ENCODE measurements at places on chromosomes 7 and 10.
A peak's percentile ranks its signal among the peaks of the same experiment; 100 is the strongest.

DNA sequence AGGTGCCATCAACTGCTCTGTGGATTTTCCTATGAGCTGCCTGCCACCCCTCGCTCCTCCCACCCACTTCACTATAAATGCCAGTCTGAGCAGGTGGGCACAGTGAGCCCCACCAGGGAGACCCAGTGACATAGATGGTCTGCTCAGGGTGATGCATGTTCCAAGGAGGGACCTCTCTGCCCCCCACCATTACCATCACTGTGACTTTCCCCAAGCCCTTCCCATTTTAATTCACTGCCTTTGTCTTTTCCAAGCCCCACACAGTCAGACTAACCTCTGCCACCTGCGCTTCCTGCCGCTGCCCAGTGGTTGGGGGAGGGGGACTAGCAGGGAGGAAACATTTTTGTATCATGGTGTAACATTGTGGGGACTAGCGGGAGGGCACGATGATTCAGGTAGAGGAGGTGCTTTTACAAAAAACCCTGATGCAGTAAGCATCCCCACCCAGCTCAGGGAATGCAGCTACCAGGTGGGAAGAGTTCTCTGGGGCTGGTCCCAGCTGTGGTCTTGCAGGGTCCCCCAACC, 24.6 kb downstream of the PRSS2 start:
- no peak for DNase-seq

GRCh38 chr10:79149662-79150443, 81.1 kb downstream of the ZMIZ1 start:
- no peak for DNase-seq

- peak; percentile 34 for DNase-seq
These were observed 24.6 kb downstream of the NT5C2 start for GRCh38 chr10:103168438-103168837.

GRCh38 chr7:28660132-28660531, 247.8 kb downstream of the CREB5 start:
- no peak for DNase-seq

DNA sequence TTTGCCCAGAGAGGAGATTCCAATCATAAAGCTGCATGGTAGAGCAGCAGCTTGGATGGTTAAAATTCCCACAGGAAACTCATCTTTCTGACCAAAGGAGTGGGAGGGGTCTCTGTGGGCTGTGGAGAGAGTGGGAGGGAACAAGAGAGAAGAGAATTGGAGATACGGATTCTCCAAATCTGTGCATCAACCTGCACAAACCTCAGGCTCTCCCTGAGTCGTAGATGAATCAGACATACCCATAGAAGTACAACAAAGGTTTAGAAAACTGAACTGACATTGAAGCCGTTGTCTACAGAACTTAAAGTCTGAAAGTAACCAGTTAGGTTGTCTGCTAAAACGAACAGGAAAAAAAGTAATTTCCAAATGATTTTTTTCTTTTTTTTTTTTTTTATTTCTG, 41.9 kb downstream of the CYCS start:
- DNase-seq = no peak

DNA sequence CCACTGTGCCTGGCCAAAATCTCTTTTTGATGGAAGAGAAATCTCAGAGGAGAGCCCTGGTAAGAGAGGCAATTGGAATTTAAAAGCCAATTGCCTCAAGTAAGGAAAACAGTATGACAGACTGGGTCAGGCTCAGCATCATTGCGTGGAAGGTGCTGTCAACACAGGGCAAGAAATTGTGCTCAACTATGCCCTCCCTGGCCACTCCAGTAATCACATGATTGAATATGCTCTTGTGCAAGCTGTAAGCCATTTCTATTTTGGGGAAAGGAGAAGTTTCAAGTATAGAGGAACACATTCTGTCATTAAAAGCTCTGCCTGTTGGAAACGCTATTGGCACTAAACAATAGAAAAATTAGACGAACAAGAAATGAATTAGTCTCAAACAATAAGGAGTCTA, 1127.7 kb downstream of the REEP3 start:
- DNase-seq = no peak

- peak; percentile 63 for DNase-seq
These were observed 280.2 kb upstream of the HGF start for GRCh38 chr7:82049891-82050533.

DNA sequence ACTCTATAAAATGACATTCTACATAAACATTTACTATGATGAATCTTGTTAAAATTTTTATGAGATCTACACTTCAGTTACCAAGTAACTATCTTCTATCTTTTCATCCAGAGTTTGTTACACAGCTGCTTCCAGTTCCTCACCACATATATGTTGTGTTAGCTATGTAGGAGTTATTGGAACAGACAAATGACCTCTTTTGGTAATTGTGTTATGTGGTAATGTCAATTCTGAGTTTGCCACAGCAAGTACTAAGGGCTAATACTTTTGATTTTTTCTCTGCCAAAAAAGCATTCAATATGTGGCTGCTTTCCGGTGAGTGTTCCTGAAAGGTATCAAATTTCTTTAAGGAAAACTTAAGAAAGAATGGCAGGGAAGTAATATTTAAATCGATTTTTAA, 573.9 kb upstream of the PCDH15 start:
- no peak for DNase-seq

GRCh38 chr10:18321371-18321770, 181.1 kb downstream of the CACNB2 start:
- DNase-seq = no peak

GRCh38 chr7:35630024-35630972, 64.6 kb downstream of the HERPUD2 start:
- DNase-seq = peak; percentile 14

- no peak for DNase-seq
These were observed 5.0 kb upstream of the ANKRD61 start for GRCh38 chr7:6026011-6026819.

DNA sequence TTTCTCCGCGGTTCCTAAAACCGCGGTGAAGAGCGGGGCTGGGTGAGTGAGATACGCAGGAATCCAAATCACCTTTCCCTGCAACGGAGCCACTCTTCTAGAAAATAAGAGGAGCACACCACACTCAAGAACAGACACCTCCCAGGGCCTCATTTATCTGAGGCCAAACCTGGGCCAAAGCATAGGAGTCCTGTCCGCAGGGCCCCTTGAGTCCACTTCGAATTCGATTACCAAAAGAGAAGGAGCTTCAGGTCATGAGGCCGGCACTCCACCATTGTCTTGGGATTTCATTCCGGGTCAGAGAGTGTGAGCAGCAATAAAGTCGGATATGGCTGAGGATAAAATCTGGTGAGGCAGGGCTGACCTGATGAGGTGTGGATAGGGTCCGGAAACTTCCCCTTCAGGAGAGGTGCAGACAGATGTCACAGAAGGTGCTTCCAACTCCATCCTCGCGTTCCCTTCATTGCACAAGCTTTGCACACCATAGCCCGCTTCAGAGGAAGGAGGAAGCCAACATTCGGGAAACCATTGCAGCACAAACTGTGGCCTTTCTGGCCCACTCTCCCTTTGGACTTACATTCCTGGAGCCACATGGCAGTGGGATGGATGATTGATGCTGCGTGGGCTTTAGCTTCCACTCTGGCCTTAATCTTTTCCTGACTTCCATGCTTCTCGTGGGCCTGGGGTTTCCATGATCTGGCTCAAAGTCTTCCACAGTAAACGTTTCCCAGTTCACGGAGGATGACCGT, 27.2 kb upstream of the ZNF273 start:
- no peak for DNase-seq

- peak; percentile 59 for DNase-seq
These were observed 89.8 kb upstream of the LRRTM3 start for GRCh38 chr10:66836057-66836456.

GRCh38 chr10:99235658-99236626, at the start of gene HPSE2:
Gene HPSE2 (minus strand): TSS chr10:99235852.
- DNase-seq = no peak

DNA sequence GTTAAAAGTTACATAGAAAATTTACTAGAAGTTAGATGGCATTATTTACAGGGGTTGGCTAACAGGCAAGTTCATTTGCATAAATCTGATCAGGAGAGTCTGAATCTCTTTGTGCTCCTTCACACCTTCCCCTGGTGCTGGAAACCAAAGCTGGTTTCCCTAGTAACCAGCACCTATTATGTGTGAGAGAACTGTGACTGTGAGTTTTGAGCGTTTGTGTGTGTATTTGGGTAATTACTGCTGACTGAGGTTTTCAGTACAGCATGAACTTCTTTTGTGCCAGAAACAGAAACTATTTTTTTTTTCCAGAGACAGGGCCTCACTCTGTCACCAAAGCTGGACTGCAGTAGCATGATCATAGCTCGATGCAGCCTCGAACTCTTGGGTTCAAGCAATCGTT, 10.3 kb upstream of the IFIT1B start:
- DNase-seq = no peak

DNA sequence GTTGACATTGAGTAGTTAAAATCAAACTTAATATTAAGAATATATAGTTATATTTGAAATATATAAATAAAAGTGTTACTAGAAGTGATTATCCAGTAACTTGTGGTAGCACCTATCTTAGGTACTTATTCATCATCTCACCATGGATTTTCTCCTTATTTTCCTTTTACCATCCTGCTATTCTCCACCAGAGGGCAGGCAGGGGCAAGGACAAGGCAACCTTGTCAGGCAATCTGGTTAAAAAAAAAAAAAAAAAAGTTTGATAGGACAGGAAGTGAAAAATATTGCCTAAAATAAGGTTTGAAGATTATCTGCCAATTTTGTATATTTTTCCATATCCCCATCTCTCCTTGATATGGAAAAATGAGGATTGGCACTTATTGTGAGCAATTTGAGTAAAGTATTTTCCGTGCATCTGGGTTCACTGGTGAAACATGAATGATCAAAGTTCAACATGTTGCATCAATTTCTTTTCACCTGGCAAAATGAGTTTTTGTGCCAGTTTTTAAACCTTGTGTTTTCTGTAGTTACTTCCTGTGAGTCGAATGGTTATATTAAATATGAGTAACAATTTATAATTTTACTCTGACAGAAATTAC, 256.7 kb downstream of the AGMO start:
- DNase-seq = no peak

DNA sequence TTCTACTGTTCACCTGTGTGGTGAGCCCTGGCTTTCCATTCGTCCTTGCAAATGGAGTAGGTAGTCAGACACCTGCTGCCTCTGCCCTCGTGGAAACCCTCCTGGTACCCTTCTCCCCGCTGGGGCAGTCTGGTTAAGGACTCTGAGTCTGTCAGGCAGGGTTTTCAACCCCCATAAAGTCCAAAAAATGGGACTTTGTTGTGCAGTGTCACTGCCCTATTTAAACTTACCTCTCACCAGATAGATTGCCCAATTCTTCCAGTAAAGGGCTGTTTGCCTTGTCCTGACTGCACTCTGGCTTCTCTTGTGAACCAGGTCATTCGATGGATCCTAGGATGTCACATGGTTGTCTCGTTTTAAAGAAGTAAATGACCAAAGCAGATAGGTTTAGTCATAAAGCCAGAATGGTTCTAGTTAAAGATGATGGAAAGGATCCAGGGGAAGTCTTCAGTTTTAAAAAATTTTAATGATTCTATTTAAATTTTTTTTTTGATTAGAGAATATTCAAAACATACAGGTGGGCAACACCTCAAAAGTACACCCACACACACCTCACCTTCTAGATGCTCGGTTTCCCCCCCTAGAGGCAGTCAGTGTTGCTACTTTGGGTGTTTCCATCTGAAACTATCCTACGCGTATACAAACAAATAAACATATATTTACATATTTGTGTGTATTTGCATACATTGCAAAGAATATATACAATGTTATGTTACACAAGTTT, 22.0 kb downstream of the TMEM176B start:
- no peak for DNase-seq

DNA sequence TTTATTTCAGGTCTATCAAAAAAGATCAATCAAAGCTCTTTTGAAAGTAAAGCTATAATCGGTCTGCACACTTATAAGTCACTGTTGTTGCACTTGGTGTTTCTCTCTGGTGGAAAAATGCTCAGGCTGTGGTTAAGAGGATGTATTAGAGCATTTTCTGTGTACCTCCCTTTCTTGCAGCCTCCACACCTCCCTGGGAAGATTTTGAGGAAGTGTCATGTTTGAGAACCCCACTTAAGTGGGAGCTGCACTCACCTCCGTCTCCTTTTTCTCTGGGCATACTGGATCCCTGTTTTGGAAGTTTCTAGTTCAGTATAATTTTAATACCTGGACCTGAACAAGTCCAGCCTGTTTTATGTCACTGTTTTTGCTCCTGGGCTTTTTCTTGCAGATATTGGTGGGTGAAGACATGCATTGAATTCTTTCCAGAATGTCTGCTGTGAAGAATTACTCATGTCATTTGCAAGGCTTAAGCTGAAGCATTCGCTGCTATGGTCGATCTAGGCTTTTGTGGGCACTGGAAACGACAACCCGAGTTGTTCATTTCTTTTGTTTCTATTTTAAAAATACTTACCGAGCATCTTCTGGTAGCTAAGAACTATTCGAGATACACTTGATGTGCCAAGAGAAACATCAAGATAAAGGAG, 36.6 kb downstream of the TCF7L2 start:
- DNase-seq = no peak

GRCh38 chr7:107917763-107918651, 27.0 kb downstream of the DLD start:
- DNase-seq = no peak

GRCh38 chr7:38229884-38230642, 43.4 kb downstream of the TARP start:
- DNase-seq = no peak

- DNase-seq = no peak
These were observed 22.0 kb downstream of the SLC18A2 start for GRCh38 chr10:117262903-117263293.

- no peak for DNase-seq
These were observed 71.8 kb downstream of the ARHGAP21 start for GRCh38 chr10:24651923-24652322.

- DNase-seq = no peak
These were observed 236.1 kb upstream of the BMPER start for GRCh38 chr7:33669251-33669670.

DNA sequence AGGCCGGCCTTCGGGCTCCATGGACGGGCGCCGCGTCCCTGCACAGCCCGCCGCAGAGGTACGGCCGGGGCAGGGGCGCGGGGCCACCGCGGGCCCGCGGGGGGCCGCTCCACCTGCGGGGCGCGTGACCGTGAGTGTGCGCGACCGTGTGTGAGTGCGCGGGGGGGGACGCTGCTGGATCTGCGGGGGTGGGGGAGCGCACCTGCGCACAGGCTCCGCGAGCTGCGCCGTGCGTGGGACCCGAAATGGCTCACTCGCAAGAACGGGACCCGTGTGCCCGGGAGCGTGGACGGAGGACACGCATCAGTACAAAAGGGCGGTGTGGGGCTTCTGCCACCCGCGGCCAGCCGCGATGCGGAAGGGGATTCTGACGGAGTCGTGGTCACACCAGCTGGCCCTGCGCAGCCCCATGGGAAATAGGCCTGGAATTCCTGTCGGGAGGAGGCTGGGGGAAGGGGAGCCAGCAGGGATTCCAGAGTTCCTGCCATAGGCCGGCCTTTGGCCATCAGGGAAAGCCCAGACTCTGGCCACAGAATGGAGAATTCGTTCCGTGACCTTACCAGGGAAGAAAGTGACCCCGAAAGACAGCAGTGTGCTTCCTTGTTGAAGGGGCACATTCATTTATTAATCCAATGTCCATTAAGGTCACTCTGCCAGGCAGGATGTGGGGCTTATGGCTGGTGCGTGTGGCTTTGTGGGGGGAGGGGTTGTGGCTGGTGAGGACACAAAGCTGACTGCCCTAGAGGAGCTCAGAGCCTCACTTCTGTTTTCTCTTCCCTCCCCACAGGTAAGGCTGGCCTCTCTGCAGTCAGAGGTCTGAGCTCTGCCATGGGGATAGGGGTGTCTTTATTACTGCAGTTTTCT, 494 bp downstream of the REPIN1 start:
- no peak for DNase-seq

GRCh38 chr10:12689893-12690292, 311.6 kb downstream of the CCDC3 start:
- DNase-seq = no peak

GRCh38 chr7:93008833-93009232, 108.9 kb downstream of the SAMD9 start:
- no peak for DNase-seq

- DNase-seq = no peak
These were observed 74.5 kb downstream of the INSIG1 start for GRCh38 chr7:155371884-155372781.
